ENCODE measurements at places on chromosomes 5 and 9. TPM values are rescaled to one million over a fixed set of nuclear protein-coding genes. Genes with fewer than 3 reads are reported as not detected.

Gene LHX6
- 4.5 TPM for polyA plus RNA-seq

Gene MEIKIN
- not detected for polyA plus RNA-seq

Gene CYSRT1
- 0.27 TPM for polyA plus RNA-seq

Gene WDR38
- polyA plus RNA-seq: 0.15 TPM

Gene BAAT
- polyA plus RNA-seq: 0.08 TPM

Gene STX17
- polyA plus RNA-seq: 10.5 TPM

Gene RNF183
- not detected for polyA plus RNA-seq

Gene TMEM215
- polyA plus RNA-seq: not detected

- no peak overlapping the region for H3K4me3 ChIP-seq
- H3K27me3 ChIP-seq: no peaks in the 10 kb centered on the region
- no peak overlapping the region for H3K27ac ChIP-seq
- no peaks in the 10 kb centered on the region for H3K4me1 ChIP-seq
- DNase-seq: no peak
- no peaks in the 10 kb centered on the region for H3K36me3 ChIP-seq
These were observed 93.0 kb upstream of the ZNF608 start for GRCh38 chr5:124839371-124839998.

- H3K27me3 ChIP-seq: no peaks in the 10 kb centered on the region
- peak; percentile 38 for DNase-seq
- H3K4me3 ChIP-seq: peak overlapping the region; percentile 88
- H3K4me1 ChIP-seq: peaks cover 28% of the 10 kb centered on the region
- H3K27ac ChIP-seq: peak overlapping the region; percentile 93
These were observed 772 bp downstream of the DCAF10 start for GRCh38 chr9:37801287-37801850.

- no peak overlapping the region for H3K27ac ChIP-seq
- H3K27me3 ChIP-seq: no peaks in the 10 kb centered on the region
- DNase-seq: peak; percentile 61
- no peaks in the 10 kb centered on the region for H3K4me1 ChIP-seq
- H3K36me3 ChIP-seq: no peaks in the 10 kb centered on the region
These were observed 110.4 kb downstream of the TRPM6 start for GRCh38 chr9:74777136-74777879.

GRCh38 chr9:84756731-84757130 is 87.2 kb downstream of the NTRK2 start:
- no peak overlapping the region for H3K4me3 ChIP-seq
- no peaks in the 10 kb centered on the region for H3K27me3 ChIP-seq
- H3K4me1 ChIP-seq: peaks cover 37% of the 10 kb centered on the region

- no peaks in the 10 kb centered on the region for H3K36me3 ChIP-seq
- DNase-seq: no peak
- H3K27ac ChIP-seq: no peak overlapping the region
- H3K4me1 ChIP-seq: peaks cover 60% of the 10 kb centered on the region
These were observed 54.6 kb downstream of the MARCHF3 start for GRCh38 chr5:126975796-126976195.

- DNase-seq: no peak
- H3K4me1 ChIP-seq: no peaks in the 10 kb centered on the region
- no peaks in the 10 kb centered on the region for H3K36me3 ChIP-seq
- no peaks in the 10 kb centered on the region for H3K27me3 ChIP-seq
These were observed 444.7 kb downstream of the HINT1 start for GRCh38 chr5:130720355-130720754.

GRCh38 chr5:167820101-167820990 is 471.1 kb upstream of the WWC1 start:
- H3K4me3 ChIP-seq: no peak overlapping the region
- no peaks in the 10 kb centered on the region for H3K36me3 ChIP-seq
- H3K27ac ChIP-seq: no peak overlapping the region
- no peaks in the 10 kb centered on the region for H3K27me3 ChIP-seq

DNA sequence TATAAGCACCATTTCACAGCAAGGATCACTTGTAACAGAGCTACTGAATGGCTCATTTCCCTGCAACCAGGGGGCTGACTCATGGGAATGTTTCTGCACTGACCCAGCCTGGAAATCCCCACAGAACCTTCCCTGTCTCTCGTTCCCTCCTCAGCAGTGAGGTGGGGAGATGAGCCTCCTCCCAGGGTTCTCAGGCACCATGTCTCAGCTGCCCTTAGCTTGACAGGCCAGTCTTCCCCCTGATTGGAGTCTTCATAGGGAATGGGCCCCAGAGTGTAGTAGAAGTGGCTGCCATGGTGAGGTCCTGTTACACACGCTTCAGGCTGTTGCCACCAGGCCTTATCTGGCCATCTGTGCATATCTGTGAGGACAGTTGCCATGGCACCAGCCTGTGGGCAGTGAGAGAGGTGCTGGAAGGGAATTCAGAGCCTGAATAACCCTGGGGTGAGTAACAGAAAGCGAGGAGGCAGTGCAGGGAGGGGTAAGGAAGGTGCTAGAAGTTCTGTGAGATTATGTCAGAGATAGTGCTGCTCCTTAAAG is 324.4 kb downstream of the ENC1 start:
- H3K27ac ChIP-seq: no peak overlapping the region
- H3K4me1 ChIP-seq: peaks cover under 1% of the 10 kb centered on the region
- no peaks in the 10 kb centered on the region for H3K36me3 ChIP-seq
- H3K27me3 ChIP-seq: no peaks in the 10 kb centered on the region
- H3K4me3 ChIP-seq: no peak overlapping the region

- no peak overlapping the region for H3K4me3 ChIP-seq
- peaks cover 73% of the 10 kb centered on the region for H3K27me3 ChIP-seq
- H3K27ac ChIP-seq: no peak overlapping the region
- DNase-seq: no peak
- no peaks in the 10 kb centered on the region for H3K36me3 ChIP-seq
These were observed 2.9 kb upstream of the TLX3 start for GRCh38 chr5:171306166-171306565.

GRCh38 chr5:90546216-90546837 is 12.3 kb upstream of the ADGRV1 start:
- no peaks in the 10 kb centered on the region for H3K4me1 ChIP-seq
- no peak for DNase-seq
- H3K27ac ChIP-seq: no peak overlapping the region
- H3K4me3 ChIP-seq: no peak overlapping the region
- peaks cover 21% of the 10 kb centered on the region for H3K27me3 ChIP-seq

- H3K27me3 ChIP-seq: no peaks in the 10 kb centered on the region
- H3K27ac ChIP-seq: no peak overlapping the region
- no peaks in the 10 kb centered on the region for H3K36me3 ChIP-seq
- DNase-seq: no peak
These were observed 4.3 kb upstream of the LRRC14B start for GRCh38 chr5:187042-187431.

DNA sequence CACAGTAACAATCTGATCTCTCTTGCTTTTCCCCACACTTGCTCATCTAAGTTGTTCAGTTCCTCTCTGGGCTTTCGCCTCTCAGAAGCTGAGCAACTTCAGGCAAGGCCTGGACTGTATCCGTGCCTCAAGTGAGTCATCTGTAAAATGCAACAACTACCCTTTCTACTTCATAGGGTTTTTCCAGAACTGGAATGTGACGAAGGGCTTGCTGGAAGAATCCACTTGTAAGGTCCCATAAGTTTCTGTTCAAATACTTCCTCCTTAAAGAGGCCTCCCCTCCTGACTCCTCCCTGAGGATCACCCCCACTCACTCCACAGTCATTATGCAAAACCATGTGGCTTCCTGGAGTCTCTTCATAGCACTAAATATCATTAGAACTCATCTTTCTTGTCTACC is 17.5 kb upstream of the INSYN2B start:
- no peak for DNase-seq
- no peaks in the 10 kb centered on the region for H3K36me3 ChIP-seq
- H3K27ac ChIP-seq: no peak overlapping the region
- H3K4me1 ChIP-seq: no peaks in the 10 kb centered on the region
- H3K27me3 ChIP-seq: no peaks in the 10 kb centered on the region
- H3K4me3 ChIP-seq: no peak overlapping the region

DNA sequence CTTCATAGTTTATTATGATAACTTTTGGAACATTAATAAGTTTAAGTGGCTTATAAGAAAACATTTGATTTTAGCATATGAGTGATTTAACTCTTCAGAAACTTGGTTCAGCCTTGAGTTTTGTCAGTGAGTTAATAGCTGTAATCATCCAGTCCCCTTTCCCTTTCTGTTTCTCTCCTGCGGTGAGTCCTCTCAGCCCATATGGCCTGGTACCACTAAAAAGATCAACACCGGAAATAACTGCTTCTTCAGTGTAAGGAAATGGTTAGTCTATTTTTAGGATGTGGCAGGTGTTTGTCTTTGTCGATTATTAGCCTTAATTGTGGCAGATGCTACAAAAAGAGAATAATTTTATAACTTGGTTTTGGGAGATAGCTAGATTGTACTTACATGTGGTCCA is 120.2 kb upstream of the GRHPR start:
- H3K36me3 ChIP-seq: peaks cover 33% of the 10 kb centered on the region
- H3K27me3 ChIP-seq: no peaks in the 10 kb centered on the region
- no peak overlapping the region for H3K4me3 ChIP-seq
- H3K4me1 ChIP-seq: no peaks in the 10 kb centered on the region

DNA sequence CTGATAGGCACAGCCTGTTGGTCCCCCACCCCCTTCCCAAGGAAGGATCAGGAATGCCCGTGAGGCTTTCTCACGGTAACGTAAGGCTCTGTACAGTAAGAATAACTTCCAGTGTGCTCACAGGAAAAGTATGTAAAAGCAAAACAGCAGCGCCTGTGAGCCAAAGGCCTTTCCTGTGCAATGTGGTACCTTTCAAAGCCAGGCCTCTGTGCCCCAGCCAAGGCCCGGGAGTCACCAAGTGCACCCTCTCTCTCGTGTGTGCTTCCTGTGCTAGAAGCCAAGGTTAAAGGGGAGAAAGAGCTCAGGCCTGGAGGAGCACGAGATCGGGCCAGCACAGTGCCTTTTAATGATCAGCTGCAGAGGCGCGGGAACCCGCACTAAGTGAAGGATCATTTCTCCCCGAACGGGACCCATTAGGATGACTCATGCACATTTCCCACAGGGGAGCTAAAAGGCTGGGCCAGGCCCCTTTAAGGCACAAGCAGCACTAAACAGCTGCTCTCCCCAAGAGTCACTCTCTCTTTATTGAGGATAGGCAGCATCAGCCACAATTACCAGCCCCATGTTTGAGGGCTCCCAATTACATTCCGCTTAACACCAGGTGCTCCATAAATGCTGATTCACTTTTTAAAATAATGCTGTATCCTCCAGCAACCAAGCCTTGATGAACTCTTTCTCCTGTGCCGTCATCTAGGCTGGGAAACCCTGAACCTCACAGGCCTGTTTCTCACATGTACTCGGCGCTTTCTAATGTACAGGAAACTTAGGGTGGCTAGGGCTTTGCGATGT is 42.8 kb downstream of the SHB start:
- no peaks in the 10 kb centered on the region for H3K36me3 ChIP-seq
- peak overlapping the region; percentile 79 for H3K27ac ChIP-seq
- DNase-seq: peak; percentile 49
- peaks cover 62% of the 10 kb centered on the region for H3K4me1 ChIP-seq
- no peaks in the 10 kb centered on the region for H3K27me3 ChIP-seq

GRCh38 chr5:66616520-66617225 is 20.5 kb downstream of the MAST4 start:
- H3K4me1 ChIP-seq: peaks cover 34% of the 10 kb centered on the region
- H3K27me3 ChIP-seq: no peaks in the 10 kb centered on the region
- no peak overlapping the region for H3K4me3 ChIP-seq
- no peaks in the 10 kb centered on the region for H3K36me3 ChIP-seq
- H3K27ac ChIP-seq: no peak overlapping the region

DNA sequence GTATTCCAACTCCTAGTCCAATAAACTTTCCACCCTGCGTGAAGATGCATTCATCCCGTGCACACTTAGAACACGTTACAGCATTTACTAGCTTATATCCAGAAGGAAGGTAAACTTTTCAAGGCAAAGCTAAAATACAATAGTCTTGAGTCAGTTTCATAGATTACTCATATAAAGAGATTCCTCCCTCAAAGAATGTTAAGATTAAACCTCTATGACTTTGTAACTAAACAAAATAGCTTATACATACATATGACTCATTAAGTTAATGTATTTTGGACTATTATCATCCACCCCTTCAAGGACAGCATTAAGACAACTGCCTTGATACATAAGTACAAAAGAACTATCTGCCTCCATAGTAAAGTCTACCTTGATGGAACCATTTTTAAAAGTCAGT is 36.1 kb downstream of the TLE1 start:
- no peaks in the 10 kb centered on the region for H3K4me1 ChIP-seq
- H3K27me3 ChIP-seq: no peaks in the 10 kb centered on the region
- no peak overlapping the region for H3K4me3 ChIP-seq
- DNase-seq: no peak
- H3K27ac ChIP-seq: no peak overlapping the region

- DNase-seq: no peak
- no peaks in the 10 kb centered on the region for H3K27me3 ChIP-seq
- no peaks in the 10 kb centered on the region for H3K36me3 ChIP-seq
- H3K4me3 ChIP-seq: no peak overlapping the region
These were observed 183.4 kb upstream of the KLF9 start for GRCh38 chr9:70597886-70598285.

GRCh38 chr5:180160215-180160614 is 48.8 kb downstream of the RASGEF1C start:
- no peaks in the 10 kb centered on the region for H3K27me3 ChIP-seq
- H3K36me3 ChIP-seq: no peaks in the 10 kb centered on the region
- H3K4me1 ChIP-seq: no peaks in the 10 kb centered on the region
- no peak overlapping the region for H3K27ac ChIP-seq
- DNase-seq: no peak

GRCh38 chr5:30502277-30502676 is 691.2 kb upstream of the CDH6 start:
- H3K27me3 ChIP-seq: no peaks in the 10 kb centered on the region
- DNase-seq: no peak
- no peaks in the 10 kb centered on the region for H3K36me3 ChIP-seq

GRCh38 chr9:68545033-68545705 is 4.5 kb upstream of the TMEM252 start:
- peaks cover 17% of the 10 kb centered on the region for H3K4me1 ChIP-seq
- H3K27ac ChIP-seq: no peak overlapping the region
- no peak overlapping the region for H3K4me3 ChIP-seq
- no peaks in the 10 kb centered on the region for H3K27me3 ChIP-seq
- H3K36me3 ChIP-seq: no peaks in the 10 kb centered on the region
- no peak for DNase-seq

GRCh38 chr5:125463466-125464092 is 717.1 kb upstream of the ZNF608 start:
- no peaks in the 10 kb centered on the region for H3K4me1 ChIP-seq
- H3K4me3 ChIP-seq: no peak overlapping the region
- no peak overlapping the region for H3K27ac ChIP-seq
- no peaks in the 10 kb centered on the region for H3K27me3 ChIP-seq

DNA sequence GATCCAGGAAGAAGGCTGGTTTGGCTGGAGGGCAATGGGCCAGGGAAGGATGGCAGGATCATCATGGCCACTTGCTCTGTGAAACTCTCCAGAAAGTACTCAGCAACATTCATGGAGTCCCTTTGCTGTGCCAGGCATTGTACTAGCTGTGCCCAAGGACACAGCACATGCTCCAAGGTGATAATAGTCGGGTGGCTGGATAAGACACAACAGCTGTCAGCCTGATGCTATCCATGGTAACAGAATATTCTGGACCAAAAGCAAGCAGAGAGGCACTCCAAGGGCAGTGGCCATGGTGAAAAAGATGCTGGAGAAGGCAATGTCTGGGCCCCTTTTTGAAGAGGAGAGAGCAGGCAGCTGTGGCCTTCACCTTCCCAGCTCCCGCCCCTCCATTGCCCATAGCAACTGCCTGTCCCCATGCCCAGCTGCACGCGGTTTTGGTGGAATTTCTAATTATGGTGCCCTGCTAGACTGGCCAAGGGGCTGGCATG is 113.8 kb upstream of the CPEB4 start:
- H3K36me3 ChIP-seq: no peaks in the 10 kb centered on the region
- DNase-seq: peak; percentile 58

Data from heart left ventricle (tissue), 16 donors.